CD4-positive, alpha-beta T cell treated with Interferon alpha-2 for 1 hour (primary cell): ENCODE measurements at places on chromosomes 4 and X.

DNA sequence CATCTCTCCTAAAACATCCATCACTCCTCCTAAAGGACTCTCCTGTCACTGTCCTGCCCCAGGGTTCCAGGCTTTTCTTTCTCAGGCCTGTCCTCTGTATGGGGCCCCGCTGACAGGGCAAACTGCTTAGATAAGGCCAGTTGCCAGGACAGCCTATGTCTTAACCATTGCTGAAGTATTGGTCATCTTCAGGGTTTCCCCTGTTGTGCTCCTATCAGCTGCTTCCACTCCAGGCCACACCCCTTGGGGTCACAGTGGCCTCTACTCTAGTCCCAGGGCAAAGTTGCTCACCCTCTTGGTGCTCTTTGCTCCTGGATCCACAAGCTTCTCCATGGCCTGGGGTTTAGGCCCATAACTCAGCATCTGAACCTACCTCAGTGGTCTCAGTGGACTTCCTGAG, 138.0 kb upstream of the PJA1 start:
- no peak for DNase-seq

- DNase-seq, result no peak
These were observed 131.2 kb upstream of the GPC4 start for GRCh38 chrX:133546441-133546840.

GRCh38 chr4:81963015-81963762, 410.6 kb downstream of the HNRNPD start:
- no peak for DNase-seq

- DNase-seq, result no peak
These were observed 55.9 kb upstream of the FHDC1 start for GRCh38 chr4:152880263-152880662.

DNA sequence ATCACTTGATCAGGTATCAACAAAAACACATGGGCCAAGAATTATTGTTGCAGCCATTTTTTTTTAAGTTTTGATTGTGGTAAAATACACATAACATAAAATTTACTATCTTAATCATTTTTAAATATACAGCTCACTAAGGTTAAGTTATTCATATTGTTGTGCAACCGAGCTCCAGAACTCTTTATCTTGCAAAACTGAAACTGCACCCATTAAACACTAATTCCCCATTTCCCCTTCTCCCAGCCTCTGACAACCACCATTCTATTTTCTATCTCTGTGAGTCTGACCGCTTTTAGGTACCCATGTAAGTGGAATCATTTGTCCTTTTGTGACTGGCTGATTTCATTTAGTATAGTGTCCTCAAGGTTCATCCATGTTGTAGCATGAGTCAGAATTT, 126.2 kb upstream of the NDP start:
- no peak for DNase-seq

DNA sequence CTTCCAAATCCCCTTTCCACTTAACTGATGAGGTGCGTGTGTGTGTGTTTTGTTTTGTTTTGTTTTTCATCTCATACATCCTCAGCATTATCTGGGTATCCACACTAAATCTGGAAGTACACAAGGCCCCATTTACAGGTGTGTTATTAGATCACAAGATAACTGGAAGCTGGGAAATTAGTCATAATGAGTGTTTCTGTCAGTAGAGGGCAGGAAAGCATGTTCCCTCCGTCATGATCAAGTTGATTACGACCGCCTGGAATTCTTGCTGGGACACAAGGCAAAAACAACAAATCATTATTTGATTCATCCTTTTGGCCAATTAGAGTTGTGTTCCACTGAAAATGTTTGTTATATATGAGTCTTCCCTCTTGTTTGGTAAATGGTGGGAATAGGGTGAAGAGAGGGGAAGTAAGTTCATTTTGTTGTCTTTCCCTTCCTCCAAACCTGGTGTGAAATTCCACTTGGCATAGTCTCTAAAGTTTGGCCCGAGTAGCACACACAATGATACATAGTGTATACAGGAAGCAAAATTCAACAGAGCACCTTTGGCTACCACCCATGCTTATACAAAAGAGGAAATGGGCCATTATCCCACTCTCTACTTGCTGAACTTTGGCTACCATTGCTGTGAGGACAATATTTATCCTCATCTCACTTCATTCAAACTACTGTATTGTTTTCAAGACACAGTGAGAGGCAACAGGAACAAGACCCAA, 33.3 kb upstream of the TLL1 start:
- DNase-seq, result no peak

DNA sequence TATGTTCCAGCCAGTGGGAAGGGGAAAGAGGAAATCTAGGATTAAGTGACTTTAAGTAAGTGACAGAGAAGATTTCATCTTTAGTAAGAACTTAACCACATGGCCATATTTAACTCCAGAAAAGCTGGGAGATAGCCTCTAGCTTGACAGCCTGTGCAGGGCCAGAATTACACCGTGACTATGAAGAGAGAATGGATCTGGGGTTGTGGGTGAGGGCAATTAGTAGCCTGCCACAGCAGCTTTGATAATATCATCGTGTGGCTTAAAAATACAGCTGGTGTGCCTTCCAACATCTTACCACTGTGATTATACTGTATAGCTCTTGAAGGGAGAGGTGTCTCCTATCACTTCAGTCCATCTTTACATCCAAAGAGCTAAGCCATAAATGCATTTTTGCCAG, 57.6 kb upstream of the TBC1D9 start:
- no peak for DNase-seq

GRCh38 chr4:42570221-42570620, 86.7 kb downstream of the ATP8A1 start:
- no peak for DNase-seq

GRCh38 chr4:15744016-15744545, 34.0 kb upstream of the CD38 start:
- no peak for DNase-seq

GRCh38 chr4:169107528-169107927, 97.5 kb upstream of the CBR4 start:
- no peak for DNase-seq

DNA sequence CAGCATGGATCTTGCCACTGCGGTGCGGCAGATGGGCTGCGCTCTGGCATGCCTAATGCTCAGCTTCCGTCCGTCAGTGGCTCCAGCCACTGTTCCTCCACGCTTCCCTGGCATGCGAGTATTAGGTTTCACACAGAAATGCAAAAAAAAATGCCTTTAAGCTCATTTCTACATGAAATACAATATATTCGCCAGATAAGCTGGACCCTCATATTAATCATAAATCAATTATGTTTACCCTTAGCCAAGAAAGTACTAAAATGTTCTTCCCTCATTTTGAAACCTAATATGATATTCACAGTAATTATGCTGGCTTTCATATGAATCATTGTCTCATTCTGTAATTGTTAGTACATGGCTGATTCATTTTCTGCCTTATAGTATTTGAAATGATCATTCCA, 115.5 kb upstream of the FAM241A start:
- no peak for DNase-seq
